ENCODE measurements at places on chromosomes 2 and 18. TPM values are rescaled to one million over a fixed set of nuclear protein-coding genes. Genes with fewer than 3 reads are reported as not detected.

DNA sequence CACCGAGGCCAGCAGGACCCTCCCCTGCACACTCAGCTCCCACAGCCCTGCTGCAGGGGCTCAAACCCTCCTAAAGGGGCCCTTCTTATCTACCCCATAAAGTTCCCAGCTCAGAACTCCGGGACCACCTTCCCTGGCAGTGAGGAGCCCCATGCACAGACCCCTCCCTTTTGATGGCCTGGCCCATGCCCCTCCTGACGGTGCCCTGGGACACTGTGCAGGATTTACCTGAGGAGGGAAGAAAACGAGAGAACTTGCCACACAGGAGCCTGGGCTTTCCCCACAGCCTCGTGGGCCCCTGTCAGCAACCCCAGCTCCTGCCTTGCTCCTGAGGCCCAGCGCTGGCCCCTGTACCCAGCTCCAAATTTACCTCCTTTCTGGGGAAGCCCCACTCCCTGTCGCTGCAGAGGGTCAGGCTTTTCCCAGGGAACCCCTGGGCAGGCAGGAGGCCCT is 206.3 kb upstream of the SALL3 start:
- no peaks in the 10 kb centered on the region for H3K27me3 ChIP-seq
- H3K4me1 ChIP-seq, result no peaks in the 10 kb centered on the region
- no peak for DNase-seq

- H3K4me3 ChIP-seq, result no peak overlapping the region
- H3K4me1 ChIP-seq, result no peaks in the 10 kb centered on the region
- no peaks in the 10 kb centered on the region for H3K27me3 ChIP-seq
- no peak overlapping the region for H3K27ac ChIP-seq
- DNase-seq, result no peak
- H3K36me3 ChIP-seq, result no peaks in the 10 kb centered on the region
Observed at GRCh38 chr2:196257086-196257485, 85.7 kb upstream of the STK17B start.

GRCh38 chr2:62660582-62661262 is 44.8 kb upstream of the EHBP1 start:
- no peak overlapping the region for H3K4me3 ChIP-seq
- H3K36me3 ChIP-seq, result no peaks in the 10 kb centered on the region
- no peaks in the 10 kb centered on the region for H3K4me1 ChIP-seq
- no peaks in the 10 kb centered on the region for H3K27me3 ChIP-seq

DNA sequence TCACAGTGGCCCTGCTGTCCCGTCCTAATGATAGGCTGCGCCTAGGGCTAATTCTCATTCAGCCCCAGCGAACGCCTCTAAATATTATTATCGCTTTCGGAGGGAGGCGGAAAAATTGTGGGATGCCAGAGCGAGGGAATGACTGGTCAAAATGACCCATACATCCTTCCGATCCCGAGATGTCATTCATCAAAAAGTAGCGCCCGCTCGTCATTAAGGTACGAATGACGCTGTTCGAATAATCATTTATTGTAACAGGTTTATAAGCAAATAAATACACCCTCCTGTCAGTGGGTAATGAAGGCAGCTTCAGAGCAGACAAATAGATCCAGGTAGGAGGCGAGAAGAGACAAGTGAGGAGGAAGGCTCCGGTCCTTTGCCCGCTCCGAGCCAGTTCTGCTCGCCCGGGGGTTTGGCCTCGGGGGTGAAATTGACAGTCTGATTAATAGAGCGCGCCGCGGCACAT is at the start of gene EVX2:
Gene EVX2, minus strand, starts transcription at position 167 of the 466 bp plus-strand sequence. CDS start 186 bp downstream, outside the sequence.
- no peak for DNase-seq
- peaks cover 11% of the 10 kb centered on the region for H3K4me1 ChIP-seq
- no peak within 1 kb of the TSS for H3K4me3 ChIP-seq
- no peak within 1 kb of the TSS for H3K27ac ChIP-seq
- no peaks in the 10 kb centered on the region for H3K36me3 ChIP-seq
- peaks cover 69% of the 10 kb centered on the region for H3K27me3 ChIP-seq

The NGEF gene
- 18.4 TPM for total RNA-seq

The SERPINB13 gene
- total RNA-seq, result not detected

DNA sequence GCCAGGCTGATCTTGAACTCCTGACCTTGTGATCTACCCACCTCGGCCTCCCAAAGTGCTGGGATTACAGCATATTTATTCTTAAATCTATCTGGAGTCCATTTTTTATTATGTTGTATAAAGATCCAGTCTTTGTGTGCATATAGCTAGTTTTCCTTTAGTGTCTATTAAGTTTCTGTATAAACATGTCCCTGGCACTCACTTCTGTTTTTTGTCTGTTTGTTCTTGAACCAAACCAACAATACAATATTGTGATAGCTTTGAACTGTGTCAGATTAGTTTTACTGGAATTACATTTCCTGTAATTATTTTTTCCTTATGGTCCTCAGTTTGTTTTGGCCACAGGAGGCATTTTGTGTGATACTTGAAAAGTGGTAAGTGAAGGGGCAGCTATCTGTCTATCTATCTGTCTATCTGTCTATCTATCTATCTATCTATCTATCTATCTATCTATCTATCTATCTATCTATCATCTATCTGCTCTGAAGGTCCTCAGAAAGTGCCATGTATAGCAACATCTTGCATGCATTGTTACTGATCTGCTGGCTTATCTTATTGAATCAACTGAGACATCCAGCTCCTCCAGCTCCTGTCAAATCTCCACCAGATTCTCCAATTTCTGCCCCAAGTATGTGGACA is 70.9 kb upstream of the ACVR1 start:
- no peak for DNase-seq
- H3K27ac ChIP-seq, result no peak overlapping the region
- no peaks in the 10 kb centered on the region for H3K4me1 ChIP-seq

The ABCG8 gene
- total RNA-seq, result not detected

DNA sequence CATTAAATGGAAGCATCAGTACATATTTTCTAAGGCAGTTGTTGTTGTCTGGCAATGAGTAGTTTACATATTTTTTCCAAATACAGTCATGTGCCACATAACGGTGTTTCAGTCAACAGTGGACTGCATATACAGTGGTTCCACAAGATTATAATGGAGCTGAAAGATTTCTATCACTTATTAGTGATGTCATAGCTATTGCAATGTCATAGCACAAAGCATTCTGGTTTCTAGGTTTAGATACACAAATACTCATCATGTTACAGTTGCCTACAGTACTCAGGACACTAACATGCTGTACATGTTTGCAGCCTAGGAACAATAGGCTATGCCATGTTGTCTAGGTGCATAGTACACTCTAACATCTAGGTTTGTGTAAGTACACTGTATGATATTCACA is 45.0 kb downstream of the RND3 start:
- H3K27ac ChIP-seq, result no peak overlapping the region
- DNase-seq, result no peak
- no peaks in the 10 kb centered on the region for H3K36me3 ChIP-seq
- no peak overlapping the region for H3K4me3 ChIP-seq
- H3K4me1 ChIP-seq, result no peaks in the 10 kb centered on the region

- no peaks in the 10 kb centered on the region for H3K36me3 ChIP-seq
- no peaks in the 10 kb centered on the region for H3K27me3 ChIP-seq
- no peaks in the 10 kb centered on the region for H3K4me1 ChIP-seq
Observed at GRCh38 chr18:57131101-57131500, 15.8 kb upstream of the BOD1L2 start.

DNA sequence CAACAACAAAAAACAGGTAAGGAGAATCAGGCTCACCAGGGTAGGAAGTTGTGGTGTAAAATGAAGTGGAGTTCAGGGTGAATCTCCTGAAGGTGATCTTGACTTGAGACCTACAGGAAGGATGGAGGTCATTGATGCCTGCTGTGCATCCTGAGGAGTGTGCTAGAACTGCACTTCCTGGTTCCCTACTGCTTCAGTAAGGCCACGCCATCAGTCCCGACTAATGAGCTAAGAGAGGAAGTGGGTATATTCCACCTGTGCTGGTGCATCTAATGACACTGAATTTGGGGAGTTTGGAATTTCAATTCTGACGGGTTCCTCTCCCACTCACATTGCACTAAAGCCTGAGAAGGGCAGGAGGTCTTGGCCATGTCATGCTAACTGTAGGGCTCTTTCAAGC is 349.3 kb upstream of the SLC14A2 start:
- DNase-seq, result no peak
- no peaks in the 10 kb centered on the region for H3K27me3 ChIP-seq
- no peaks in the 10 kb centered on the region for H3K36me3 ChIP-seq

DNA sequence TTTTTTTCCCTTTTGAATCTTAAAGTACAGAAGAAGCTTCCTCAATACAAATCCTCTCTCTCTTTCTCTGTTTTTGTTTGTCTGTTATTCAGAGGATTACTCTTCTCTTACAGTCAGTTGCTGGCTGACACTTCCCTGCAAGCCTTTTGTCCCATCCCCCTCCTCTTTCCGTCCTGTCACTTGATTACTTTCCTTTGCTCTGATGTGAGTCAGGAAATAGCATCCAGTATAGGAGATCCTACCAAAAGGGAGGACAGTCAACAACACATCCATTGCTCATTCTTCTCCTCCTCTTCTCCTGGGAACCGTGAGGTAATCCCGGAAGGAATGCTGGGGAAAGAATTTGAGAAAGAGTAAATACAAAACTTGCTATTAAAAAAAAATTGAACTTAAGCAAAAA is 79.3 kb upstream of the SCN7A start:
- H3K36me3 ChIP-seq, result no peaks in the 10 kb centered on the region
- no peak overlapping the region for H3K27ac ChIP-seq
- no peaks in the 10 kb centered on the region for H3K27me3 ChIP-seq
- no peak overlapping the region for H3K4me3 ChIP-seq
- no peak for DNase-seq

GRCh38 chr2:170307052-170307451 is 129.1 kb downstream of the MYO3B start:
- H3K27me3 ChIP-seq, result no peaks in the 10 kb centered on the region
- H3K4me1 ChIP-seq, result no peaks in the 10 kb centered on the region
- H3K36me3 ChIP-seq, result no peaks in the 10 kb centered on the region

The CEP192 gene
- total RNA-seq, result 80.3 TPM

The GRP gene
- not detected for total RNA-seq

The KCNK3 gene
- 0.29 TPM for total RNA-seq

GRCh38 chr2:36539631-36540030 is 58.3 kb downstream of the FEZ2 start:
- H3K4me1 ChIP-seq, result no peaks in the 10 kb centered on the region
- H3K4me3 ChIP-seq, result no peak overlapping the region
- no peak for DNase-seq
- H3K27me3 ChIP-seq, result no peaks in the 10 kb centered on the region
- H3K36me3 ChIP-seq, result no peaks in the 10 kb centered on the region
- H3K27ac ChIP-seq, result no peak overlapping the region

GRCh38 chr18:14767474-14767873 is 19.5 kb downstream of the ANKRD30B start:
- H3K4me3 ChIP-seq, result no peak overlapping the region
- H3K4me1 ChIP-seq, result no peaks in the 10 kb centered on the region
- H3K27me3 ChIP-seq, result no peaks in the 10 kb centered on the region
- no peak for DNase-seq
- H3K36me3 ChIP-seq, result no peaks in the 10 kb centered on the region

The THSD7B gene
- total RNA-seq, result 0.26 TPM

GRCh38 chr2:38245114-38245641 is 131.9 kb downstream of the ATL2 start:
- no peak overlapping the region for H3K4me3 ChIP-seq
- H3K27ac ChIP-seq, result no peak overlapping the region
- no peaks in the 10 kb centered on the region for H3K36me3 ChIP-seq
- no peaks in the 10 kb centered on the region for H3K4me1 ChIP-seq
- H3K27me3 ChIP-seq, result no peaks in the 10 kb centered on the region

The CNDP1 gene
- total RNA-seq, result 0.24 TPM

GRCh38 chr2:54667266-54667639 is 56.2 kb upstream of the EML6 start:
- H3K4me3 ChIP-seq, result no peak overlapping the region
- no peaks in the 10 kb centered on the region for H3K36me3 ChIP-seq
- peak overlapping the region; percentile 84 for H3K27ac ChIP-seq
- peaks cover 15% of the 10 kb centered on the region for H3K4me1 ChIP-seq
- DNase-seq, result no peak

GRCh38 chr2:8677646-8678592 is 3.9 kb upstream of the ID2 start:
- peak overlapping the region; percentile 37 for H3K4me3 ChIP-seq
- peak; percentile 56 for DNase-seq
- peaks cover 5% of the 10 kb centered on the region for H3K4me1 ChIP-seq
